Kasumi-1 (cell line): ENCODE measurements at places on chromosomes 5 and 9.

DNA sequence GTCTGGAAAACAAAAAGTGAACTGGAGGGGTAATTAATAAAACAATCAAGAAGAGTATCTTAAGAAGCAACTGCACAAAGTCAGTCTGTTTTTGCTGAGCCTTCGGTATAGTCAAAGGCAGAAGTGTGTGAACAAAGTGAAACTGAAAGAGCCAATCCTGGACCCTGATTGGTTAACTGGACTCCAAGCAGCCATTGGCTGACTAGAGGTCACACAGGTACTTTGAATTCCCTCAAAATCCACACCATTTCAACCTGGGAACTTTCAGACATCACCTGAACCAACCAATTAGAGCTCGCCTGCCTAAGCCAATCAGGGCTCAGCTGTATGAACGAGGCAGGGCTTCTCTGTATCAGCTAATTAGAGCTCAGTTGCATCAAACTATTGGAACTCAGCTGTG is 286.7 kb downstream of the TLE4 start:
- DNase-seq, result no peak

GRCh38 chr5:168747987-168748777 is 169.0 kb upstream of the PANK3 start:
- DNase-seq, result peak; percentile 38

DNA sequence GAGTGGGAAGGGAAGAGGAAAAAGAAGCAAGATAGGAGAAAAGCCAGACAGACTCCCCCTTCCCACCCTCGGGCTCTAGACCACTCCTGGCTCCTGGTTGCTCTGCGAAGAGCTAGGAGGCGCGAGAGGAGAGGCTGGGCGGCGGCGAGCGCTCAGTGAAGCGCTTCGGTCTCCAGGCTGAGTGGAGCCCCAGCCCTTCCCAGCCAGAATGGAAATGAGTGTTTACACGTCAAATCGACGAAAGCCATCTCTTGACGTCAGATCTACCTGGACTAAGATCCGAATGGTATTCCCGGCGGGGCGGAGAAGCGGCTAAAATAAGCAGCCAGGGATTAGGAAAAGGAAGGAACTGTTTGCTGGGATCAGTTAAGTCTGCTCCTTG is at the start of gene PCSK1:
TSS of gene PCSK1 (minus strand) at position 183 of the 382 bp plus-strand sequence. CDS start 206 bp downstream, outside the sequence.
- DNase-seq, result no peak

GRCh38 chr5:80739898-80740297 is 85.1 kb upstream of the DHFR start:
- DNase-seq, result no peak

GRCh38 chr9:132207839-132208615 is 46.2 kb downstream of the NTNG2 start:
- no peak for DNase-seq

GRCh38 chr5:93601071-93601801 is 18.2 kb downstream of the NR2F1 start:
- DNase-seq, result no peak

- no peak for DNase-seq
Measured at GRCh38 chr5:6570530-6570929, 62.3 kb downstream of the NSUN2 start.

DNA sequence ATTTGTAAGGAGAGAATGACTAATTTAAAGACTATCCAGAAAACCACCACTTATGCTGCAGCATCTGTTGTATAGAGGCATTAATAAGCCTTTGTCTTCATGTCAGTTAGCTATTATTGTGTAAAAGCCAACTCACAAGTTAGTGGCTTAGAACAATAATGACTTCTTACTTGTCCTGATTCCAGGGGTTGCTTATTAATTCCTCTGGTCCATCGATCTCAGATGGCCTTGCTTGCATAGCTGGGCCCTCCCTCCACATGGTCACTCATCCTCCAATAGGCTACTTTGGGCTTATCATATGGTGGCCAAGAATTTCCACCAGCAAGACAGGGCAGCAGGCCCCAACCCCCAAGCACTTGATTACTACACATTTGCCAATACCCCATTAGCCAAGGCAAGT is 44.5 kb upstream of the STK32A start:
- no peak for DNase-seq

DNA sequence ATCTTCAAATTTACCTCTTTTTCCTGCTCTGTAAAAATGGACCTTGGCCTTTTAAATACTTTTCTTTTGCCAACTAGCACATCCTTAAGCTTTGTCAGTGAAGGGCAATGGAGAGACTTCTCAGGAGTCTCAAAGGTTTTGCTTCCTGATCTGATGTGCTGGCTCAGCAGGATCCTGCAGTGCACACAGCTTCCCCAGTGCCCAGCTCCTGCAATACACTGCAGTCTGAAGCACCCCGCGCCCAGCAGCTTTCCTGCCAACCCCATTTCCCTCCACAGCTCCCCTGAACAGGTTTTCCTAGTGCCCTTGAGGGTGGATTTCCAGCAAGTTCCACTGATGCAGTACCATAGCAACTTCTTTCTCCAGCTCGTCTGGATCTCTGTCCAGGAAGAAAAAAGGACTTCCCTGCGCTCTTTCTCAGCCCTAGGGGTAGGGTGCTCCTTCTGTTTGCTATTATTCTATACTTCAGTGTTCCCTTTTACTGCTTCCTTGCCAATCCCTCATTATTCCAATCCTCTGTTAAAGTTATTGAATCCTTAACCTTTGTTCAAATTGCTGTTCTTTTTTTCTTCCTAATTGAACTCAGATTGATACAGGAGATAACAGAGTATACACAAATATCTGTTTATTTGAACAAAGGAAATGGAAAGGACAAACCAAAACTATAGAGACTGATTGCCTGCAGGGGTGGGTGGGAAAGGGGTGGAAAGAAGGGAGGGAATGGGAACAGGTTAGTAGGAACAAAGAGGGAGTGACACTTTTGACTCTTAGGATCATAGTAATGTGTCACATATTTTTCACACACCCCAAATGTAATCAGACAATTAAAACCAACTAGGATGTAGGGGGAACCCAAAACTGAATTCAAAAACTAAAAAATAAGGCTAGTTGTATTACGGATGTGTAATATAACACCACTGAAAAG is 8.5 kb downstream of the SNAPC3 start:
- DNase-seq, result no peak

GRCh38 chr5:174576042-174576441 is 148.3 kb upstream of the MSX2 start:
- no peak for DNase-seq
